ENCODE measurements at places on chromosomes 6 and 20.

DNA sequence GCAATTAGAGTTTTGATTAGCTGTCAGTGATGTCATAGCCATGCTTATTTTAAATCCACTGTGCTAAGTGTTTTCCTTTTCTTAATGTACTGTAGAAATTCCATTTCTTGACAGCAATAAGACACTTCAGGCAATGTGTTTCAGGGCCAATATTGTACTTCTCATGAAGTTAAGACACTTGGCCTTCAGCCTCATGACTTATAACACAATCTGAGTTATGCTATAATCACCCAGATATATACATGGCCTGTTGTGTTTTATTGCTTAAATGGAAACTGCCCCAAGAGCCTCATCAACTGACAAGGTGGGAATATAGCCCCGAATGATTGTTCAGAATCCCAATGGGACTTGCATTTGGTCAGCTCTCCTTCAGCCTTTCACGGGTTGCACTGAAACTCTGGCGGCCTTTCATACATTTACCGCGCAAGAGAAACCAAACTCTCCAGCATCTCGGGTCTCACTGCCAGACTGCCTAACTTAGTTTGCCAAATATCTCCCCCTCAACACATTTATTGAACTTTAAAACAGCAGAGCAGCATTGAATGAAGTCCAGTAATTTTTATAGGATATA is 44.2 kb upstream of the TBX18 start:
- DNase-seq: no peak

- DNase-seq: no peak
Observed at GRCh38 chr6:106037060-106037459, 49.1 kb upstream of the PRDM1 start.

DNA sequence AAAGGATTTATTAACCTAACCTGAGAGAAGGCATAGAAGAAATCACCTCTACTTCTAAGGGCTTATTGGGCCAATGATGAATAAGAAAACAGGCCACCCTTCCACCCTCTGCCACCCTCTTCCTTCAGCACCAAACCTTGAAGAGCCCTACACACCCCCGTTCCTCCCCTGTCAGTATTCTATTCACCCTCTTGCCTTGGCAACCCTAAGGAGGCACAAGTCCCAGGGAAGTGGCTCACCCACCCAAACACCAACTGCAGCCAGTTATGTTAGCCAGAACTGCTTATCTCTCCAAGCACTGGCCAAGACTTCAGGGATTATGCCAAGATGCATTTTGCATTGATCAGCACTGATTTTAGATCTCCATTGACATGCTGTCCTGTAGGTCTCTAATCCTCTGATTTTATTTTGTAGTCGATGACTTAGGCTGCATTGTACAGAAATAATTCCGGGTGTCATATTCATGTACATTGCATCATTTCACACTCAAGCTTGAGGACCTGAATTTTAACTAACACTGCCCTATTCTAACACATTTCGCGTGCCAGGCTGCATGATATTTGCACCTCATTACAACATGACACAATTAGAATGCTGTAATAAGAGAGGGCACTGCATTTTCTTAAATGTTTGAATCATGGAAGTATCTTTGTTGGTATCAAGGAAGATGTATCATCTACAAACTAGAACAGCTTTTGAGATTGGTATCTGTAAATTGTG is 15.7 kb downstream of the CNKSR3 start:
- DNase-seq: no peak

- no peak for DNase-seq
Observed at GRCh38 chr6:82711971-82712370, 348.4 kb downstream of the TPBG start.

DNA sequence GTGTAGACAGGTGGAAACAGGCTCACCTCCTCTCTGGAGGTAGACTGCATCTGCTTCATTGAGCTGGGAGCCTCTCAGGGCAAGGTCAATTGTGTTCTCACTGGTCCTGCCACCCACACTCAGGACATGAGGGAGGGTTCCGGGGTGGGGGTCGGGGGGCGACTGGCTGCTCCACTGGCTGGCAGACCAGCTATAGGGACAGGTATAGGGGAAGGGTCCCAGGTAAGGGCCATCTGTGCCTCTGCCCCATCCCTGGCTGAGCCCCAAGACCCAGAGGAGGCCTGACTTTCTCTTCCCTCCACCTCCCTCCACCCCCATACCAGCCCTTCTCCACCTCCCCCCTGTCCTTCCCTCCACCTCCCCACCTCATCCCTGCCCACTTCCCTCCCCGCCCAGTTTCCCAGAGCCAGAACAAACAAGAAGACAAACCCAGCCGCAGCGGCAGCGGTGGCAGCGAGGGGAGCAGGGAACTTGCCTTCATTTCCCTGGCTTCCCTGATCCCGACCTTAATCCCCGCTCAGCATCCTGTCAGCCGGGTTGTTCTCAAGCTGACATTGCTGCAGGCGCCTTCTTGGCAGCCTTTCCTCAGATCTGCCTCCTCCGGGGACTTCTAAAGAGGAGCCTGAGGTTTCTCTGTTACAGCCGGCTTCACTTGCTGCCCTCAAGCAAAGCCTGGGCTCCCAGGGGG is 18.3 kb upstream of the FOXP4 start:
- DNase-seq: no peak
